ENCODE measurements at places on chromosomes 1 and 21.

DNA sequence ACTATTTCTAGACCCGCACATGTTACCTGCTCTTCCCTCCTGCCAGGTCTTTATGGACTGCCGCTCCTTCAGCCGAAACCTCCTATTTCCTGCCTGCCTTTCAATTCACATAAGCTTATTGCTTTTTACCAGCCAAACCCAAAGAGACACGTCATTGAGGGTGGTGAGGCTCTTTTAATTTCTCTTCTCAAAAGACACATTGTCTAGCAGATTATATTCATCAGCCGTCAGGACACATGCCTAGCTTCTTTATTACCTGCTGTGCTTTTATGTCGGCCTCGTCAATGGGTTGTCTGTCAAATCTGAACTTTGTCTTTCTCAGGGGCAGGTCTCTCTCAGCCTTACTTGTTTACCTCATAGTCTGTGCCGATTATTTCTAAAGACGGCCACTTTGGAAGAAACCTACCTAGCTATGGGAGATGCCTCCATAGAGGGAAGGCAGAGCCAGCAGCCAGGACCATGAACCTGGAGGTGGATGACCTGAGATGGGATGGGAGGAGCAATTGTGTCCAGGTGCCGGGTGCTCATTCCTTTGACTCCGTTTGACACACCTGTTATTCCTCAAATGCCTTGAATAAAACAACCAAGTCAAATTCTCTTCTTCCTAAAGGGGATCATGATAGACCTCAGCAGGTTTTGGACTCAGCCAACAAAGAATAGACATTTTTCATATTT, 42.0 kb downstream of the ZBTB18 start:
- DNase-seq = no peak

DNA sequence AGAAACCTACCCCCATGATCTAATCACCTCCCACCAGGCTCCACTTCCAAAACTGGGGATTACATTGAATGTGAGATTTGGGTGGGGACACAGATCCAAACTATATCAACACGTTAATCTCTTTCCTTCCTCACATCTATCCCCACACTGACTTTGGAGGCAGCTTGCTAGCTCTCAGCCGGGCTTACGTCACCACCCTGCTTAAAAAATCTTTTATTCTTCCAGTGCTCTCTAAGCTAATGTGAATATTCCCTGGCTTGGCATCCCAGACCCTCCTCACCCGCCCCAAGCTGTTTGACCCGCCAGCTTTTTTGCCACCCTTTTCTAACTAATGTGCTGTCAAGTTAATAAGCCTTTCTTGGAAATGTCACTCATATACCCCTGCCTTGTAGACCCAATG, 47.9 kb upstream of the CTPS1 start:
- no peak for DNase-seq

DNA sequence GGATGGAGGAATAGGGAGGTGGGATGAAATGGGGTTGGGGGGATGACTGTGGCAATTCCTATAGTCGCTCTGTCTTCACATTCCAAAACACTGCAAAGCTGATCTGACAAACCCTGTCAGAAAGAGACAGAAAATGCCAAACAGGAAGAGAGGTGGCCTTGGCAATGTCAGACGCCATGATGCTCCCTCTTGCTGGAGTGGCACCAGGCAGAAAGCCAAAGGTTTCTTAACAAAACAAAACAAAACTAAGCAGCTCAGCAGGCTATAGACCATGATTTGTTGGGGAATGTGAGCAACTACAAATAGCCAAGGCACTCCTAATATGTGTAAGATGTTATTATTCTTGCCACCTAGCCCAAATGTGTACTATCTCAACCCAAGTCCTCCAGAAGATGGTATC, 42.9 kb upstream of the PLA2G2C start:
- no peak for DNase-seq

- DNase-seq = no peak
Observed at GRCh38 chr1:197910120-197910991, 6.8 kb upstream of the LHX9 start.

DNA sequence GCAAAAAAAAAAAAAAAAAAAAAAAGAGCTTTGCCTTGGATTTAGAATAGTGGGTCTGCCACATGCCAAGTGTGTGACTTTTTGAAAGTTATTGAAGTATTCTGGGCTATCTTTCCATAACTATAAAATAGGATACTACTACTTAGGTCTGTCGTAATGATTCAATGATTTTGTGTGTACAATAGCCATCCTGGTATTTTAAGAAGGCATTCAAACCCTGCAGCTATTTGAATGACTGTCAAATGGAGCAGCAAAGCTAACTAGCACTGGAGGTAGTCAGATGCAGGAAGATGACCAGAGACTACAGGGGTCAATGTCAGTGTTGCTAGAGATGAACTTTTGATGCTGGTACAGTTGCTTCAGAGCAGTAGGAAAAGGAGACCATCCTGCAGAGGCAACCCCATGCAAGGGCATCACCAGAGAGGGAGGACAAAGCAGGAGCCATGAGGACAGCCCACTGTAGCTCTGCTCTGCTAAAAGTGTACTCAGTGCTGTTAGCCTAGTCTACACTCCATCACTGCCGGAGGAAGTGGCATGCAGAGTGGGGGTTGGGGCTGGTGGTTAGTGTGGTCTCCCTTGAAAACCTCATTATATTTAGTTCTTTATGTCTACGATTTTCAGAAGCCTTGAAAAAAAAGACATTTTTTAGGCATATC, 29.0 kb downstream of the DUSP10 start:
- DNase-seq = no peak

- no peak for DNase-seq
Observed at GRCh38 chr1:111507411-111508201, 4.2 kb upstream of the ADORA3 start.

GRCh38 chr21:22855581-22855980, 1857.4 kb downstream of the NCAM2 start:
- no peak for DNase-seq

DNA sequence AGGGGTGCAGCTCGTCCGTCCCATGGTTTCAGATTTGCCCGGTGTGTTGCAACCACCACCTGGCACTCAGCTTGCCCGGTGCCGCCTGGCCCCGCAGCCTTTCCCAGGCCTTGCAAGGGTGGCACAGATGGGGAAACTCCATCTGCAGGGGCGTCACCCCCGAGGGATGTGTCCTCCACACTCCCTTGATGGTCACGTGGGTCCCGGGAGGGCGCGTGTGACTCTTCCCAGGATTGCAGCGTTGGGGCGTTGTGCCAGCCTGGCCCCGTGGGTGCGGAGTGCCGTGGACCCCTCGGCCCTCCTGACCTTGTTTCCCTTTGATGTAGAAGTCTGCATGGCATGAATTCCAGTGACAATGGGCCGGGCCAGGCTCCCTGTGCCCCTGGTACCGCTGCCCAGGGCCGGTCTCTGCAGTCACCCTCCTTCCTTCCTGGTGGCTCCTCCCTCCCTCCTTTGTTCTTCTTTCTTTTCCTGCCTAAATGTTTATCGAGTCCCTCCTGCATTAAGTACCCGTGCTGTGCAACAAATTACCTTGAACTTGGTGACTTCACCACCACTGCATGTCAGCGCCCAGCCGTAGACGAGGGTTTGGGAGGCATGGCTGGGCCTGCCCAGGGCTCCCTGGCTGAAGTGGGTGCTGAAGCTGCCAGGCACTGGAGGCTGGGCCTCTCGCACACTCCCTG, 22.9 kb downstream of the RRP1 start:
- DNase-seq = peak; percentile 84

- DNase-seq = no peak
Observed at GRCh38 chr1:23964235-23964668, 4.6 kb downstream of the PNRC2 start.

DNA sequence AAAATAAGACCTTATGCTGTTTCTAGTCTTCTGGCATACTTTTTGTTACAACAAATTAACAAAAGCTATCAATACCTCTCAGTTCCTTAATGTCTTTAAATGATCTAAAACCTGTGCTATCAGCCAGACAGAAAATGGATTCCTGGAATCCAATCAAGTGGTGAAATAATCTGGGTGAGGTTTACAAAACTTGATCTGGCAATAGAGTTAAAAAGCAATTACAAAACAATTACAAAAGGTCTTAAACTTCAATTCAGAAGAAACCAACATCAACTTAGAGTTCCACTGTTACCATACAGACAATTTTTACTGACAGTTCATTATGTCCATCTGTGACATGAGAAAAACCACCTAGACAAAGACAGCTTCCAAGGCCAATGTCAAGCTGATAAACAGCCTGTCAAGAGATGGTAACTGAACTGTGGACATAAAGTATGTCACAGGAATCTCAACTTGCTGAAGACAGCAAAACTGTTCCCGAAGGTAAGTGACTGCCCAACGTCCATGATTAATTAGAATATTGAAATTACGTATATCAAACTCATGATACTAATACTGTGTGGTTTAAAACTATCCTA, 17.4 kb downstream of the ZZZ3 start:
- no peak for DNase-seq

- DNase-seq = no peak
Observed at GRCh38 chr21:42694751-42695696, 41.6 kb downstream of the PDE9A start.

- DNase-seq = peak; percentile 75
Observed at GRCh38 chr1:26035959-26036755, 9.8 kb downstream of the SLC30A2 start.

GRCh38 chr1:10835822-10836421, 39.5 kb upstream of the CASZ1 start:
- DNase-seq = peak; percentile 90

- no peak for DNase-seq
Observed at GRCh38 chr1:16628361-16629111, 15.2 kb upstream of the NBPF1 start.

GRCh38 chr1:64974288-64974825, 8.0 kb upstream of the JAK1 start:
- DNase-seq = no peak

DNA sequence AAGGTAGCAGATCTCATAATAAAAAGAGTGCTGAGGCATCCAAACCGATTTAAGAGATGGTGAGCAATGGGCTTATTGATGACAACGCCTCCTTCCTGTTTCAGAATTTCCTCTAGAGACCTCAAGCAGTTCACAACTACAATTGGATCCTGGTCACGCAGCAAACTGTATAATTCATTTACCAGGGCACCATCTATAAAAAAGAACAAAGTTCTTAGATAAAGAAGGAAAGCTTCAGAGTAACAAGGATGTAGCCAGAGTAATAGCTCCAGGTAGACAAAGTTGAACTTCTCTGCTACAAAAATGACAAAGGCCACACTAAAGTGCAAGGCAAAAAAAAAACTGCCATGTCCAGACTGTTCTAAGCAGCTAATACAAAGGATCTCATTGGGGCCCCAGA, 3.4 kb downstream of the AP4B1 start:
- no peak for DNase-seq

DNA sequence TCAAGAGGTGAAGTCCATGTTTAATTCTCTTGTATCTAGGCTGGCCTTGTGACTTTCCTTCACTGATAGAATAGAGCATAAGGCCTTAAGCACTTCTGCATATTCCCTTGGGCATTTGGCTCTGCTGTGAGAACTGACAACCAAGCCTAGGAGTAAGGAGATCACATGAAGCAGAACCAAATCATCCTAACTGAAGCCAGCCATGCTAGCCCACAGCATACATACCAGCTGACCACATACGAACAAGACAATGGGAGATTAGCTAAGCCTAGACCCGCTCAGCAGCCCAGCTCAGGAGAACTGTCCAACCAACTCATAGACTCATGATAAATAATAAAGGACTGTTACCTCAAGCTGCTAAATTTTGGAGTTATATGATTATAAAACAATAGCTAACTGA, 114.6 kb upstream of the NEK7 start:
- peak; percentile 4 for DNase-seq

DNA sequence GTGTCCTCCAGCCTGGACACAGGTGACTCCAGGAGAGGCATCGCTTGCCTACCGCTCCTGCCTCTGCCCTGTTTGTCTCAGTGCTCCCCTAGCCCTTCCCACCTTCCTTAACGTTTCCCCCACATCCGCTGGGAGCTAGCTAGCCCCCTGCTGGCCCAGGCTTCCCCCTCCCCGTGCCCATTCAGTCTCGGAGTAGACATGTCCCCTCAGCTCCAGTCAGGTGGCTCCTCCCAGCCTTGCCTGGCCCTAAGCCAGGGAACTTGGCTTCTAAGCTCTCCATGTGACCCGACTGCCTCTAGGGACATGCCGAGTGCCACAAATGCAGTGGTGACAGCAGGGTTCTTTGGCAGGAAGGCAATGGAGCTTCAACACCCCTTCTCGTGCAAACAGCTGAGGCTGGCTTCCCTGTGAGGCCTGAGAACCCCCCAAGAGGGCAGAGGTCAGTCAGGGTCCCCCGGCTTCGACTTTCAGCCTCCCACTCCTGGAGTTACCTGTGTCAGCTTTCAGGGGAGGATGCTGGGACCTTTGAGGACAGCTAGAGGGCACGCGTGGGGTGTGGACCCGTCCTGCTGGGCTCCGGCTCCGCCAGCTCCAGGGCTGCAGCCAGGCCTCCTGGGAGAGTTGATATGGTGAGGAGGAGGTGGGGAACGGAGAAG, 16.2 kb downstream of the DRAXIN start:
- DNase-seq = peak; percentile 92

DNA sequence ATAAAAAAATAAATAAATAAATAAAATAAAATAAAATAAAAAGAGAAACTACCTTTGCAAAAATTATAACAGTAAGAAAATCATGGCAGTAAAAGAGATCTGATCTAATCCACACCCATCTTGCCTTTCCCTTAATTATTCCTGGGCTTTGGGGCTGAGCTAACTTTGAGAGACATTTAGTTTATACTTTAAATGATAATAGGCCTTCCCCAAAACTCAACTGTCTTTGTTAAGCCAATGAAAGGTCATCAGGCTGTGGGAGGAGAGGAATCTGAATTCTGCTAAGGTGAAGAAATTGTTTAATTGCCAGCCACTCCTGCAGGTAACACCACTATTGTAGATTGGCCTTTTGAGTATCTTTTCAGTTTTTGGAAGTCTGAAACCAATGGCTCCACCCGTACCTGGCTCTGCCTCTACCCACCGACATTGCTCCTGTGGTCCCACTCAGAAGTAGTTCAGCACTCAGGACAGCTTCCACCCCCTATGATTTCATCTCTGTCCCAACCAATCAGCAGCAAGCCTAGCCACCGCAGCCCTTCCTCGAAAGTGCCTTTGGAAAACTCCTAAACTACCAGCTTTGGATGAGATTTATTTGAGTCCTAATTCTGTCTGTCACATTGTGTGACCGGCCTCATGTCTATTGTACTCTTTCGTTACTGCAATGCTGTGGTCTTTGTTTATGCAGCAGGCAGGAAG, 23.0 kb upstream of the PNRC2 start:
- no peak for DNase-seq

GRCh38 chr1:56626546-56626945, 18.6 kb upstream of the PRKAA2 start:
- DNase-seq = no peak

DNA sequence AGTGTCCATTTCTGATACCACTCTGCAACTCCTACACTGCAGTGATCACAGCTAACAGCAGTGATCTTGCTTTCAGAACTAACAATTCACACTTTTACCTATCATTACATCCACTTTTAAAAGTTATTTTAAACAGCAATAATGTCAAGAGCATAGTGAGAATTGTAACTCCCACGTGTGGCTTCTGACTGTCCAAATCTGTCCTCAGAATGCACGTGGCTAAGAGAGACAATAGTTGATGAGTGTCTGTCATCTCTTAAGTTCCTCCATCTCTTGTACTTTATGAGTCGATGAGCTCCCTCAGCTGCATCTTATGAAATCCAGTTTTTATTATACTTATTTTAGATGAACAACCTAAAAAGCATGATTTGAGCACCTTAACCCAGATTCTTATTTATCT, 16.5 kb upstream of the CFHR5 start:
- DNase-seq = no peak
